ENCODE measurements at places on chromosomes 11 and 22.
A peak's percentile ranks its signal among the peaks of the same experiment; 100 is the strongest.

GRCh38 chr11:8363921-8364320 is 100.2 kb upstream of the LMO1 start:
- no peak for DNase-seq

DNA sequence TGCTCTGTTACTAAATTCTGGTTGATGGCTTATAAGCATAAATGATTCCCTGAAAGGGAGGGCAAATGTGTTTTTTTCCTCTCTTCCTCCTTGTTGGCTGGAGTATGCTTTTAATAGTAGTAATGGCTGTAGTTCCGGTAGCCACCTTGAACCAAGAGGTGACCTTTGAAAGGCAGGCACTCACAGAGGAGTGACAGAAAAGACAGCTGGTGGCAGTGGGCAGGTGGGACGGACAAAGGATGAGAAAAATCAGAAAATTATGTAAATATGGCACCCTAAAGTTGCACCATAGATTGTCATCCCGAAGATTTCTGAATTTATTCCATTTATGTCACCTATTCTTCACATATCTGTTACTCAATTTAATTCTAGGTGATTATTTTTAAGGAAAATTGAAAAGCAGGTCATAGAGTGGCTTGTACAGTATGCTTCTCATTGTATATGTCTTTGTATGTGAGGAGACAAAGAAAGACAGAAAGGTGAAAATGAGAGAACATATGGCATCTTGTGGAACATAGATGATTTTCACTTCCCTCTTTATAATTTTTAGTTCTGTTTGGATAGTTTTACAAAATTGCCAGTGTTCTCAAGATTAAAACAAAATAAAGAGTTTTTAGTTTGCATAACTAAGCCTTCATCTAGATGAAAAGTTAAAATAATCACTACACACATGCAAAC is 17.0 kb downstream of the CASP12 start:
- no peak for DNase-seq

DNA sequence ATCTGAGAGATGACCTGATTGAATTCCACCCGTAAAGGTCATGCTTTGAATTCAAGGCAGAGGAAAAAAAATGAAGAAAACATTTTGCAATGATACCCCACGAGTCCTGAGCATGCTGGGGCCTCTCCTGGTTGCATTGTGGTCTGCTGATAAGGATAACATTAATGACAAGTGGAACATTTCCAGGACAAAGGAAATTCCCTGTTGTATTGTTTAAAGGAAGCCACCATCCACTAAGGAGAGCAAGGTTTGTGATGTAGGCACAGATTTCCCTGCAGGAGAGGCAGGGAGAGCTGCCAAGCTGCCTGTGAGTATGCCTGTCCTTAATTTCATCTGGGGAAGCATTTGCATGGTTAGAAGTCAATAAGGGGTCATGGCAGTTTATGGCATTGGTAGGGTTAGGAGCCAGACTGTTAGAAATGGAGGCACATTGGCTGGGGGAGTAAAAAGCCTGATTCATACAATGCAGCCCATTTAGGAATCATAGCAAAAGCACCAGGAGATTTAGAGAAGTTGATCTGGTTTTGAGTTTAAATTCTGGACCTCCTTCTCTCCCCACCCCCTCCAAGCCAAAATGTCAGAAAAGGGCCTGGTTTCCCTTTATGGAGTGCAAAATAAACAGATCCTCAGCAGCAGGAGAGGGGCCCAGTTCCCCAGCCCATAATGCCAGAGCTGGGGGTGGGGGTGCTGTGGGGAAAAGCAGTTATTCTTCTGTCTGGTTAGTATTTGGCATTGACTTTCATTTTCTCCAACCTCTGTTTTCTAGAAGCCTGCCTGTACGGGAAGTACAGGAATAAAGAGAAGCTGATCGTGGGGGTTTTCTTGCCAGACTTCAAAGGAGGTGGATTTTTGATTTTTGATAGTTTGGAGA is 22.1 kb downstream of the FLI1 start:
- DNase-seq: no peak

DNA sequence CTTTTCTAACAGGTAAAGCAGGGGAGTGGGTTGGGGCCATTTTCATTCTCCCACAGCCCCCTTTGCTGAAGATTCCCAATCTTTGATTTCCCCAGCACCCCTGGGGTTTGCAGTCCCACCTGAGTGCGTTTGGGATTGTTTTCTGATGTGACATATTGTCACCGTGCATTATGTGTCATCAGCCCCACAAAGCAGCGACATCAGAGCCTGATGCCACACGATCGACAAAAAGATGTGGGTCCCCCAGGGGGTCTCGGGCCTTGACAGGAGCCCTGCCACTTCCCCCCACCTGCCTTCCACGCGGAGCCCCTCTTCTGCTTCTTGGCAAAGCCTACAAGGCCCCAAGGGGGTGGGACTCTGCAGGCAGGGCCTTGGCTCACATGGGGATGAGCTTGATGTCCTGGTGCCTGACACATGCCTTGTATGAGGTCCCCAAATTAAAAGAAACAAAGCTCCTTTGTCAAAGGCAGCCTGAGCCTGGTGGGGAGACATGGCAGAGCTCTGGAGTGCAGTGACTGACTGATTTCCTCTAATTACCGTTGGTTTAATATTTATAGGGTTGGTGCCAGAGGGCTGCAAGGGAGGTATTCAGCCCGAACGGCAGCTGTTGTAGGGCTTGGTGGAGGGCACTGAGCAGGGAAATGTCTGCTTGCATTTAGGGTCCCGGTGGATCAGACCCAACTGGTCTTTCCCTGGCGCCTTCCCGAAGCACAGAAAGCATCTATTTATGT is 149.2 kb downstream of the MIAT start:
- DNase-seq: no peak

DNA sequence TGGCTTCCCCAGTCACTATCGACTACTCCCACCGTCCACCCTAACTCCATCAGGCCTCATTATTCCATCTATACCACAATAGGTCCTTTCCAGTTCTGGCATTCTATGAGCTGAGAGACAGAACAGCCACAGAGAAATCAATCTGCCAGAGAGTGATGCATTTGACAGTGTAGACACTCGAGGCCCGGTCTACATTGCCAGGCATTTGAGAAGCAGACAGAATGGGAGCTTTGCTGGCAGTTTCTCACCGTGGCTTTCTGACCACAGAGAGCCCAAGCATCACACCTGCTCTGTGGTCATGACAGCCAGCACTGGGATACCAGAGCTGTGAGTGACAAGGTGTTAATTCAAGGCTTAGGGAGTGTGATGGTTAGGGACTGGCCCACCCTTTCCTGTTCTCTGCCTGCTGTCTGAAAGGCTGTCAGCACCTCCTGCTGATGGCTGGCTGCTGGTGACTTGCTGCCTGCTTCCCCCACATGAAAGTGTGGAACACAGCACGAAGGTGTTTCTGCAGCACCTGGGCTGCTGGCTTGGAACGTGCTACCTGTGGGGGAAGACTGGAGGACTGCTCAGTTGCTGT is 137.8 kb downstream of the KIRREL3 start:
- DNase-seq: no peak

DNA sequence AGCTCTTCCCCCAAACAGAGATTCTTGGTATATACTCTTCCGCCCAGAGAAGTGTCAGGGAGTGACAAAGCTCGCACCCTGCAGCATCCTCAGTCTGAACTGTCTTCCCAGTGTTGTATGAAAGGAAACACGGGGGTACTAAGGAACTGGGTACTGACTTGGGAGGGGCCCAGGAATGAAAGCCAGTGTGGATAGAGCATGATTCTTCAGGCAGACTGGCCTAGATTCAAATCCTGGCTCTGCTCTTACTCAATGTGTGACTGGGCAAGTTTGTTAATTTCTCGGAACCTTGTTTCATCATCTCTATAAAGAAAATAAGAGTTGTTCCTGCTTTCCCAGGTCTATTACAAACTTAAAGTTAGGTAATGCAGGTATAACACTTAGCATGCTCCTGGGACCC is 266.0 kb upstream of the NARS2 start:
- no peak for DNase-seq

- no peak for DNase-seq
Observed at GRCh38 chr11:30902929-30903328, 316.8 kb upstream of the MPPED2 start.

DNA sequence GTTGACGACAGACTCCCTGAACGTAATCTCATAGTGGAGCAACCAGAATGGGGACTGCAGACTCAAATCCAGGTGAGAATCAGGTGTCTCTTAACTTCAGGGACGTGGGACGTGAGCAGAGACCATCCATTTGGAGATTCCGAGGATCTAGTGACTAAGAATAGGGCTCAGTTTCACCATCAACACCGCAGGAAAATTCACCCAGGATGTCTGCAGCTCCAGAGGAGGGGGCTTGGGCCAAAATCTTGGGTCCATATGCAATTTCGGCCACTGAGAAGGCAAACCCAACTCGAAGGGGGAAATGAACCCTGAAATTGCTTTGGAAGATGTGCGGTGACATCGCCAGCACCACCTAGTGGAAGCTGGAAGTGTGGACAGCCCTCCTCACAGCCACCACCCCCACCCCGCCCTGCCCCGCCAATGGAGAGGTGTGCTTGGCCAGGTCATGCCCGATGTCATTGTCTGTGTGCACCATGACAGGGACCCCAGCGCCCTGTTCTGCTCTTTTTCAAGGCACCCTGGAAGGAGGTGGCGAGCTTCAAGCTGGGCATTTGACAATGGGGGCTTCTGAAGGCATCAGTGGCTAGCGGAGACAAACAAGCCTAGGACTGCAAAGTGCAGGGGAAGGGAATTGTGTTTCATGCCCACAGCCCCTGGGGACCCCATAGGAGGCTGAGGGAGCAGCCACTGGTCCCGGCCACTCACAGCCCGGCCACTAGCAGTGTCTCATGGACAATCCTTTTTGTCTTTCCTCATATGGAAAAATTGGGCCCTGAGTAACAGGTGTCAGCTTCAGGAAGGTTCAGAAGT is 24.8 kb downstream of the APOL1 start:
- DNase-seq: peak; percentile 64

DNA sequence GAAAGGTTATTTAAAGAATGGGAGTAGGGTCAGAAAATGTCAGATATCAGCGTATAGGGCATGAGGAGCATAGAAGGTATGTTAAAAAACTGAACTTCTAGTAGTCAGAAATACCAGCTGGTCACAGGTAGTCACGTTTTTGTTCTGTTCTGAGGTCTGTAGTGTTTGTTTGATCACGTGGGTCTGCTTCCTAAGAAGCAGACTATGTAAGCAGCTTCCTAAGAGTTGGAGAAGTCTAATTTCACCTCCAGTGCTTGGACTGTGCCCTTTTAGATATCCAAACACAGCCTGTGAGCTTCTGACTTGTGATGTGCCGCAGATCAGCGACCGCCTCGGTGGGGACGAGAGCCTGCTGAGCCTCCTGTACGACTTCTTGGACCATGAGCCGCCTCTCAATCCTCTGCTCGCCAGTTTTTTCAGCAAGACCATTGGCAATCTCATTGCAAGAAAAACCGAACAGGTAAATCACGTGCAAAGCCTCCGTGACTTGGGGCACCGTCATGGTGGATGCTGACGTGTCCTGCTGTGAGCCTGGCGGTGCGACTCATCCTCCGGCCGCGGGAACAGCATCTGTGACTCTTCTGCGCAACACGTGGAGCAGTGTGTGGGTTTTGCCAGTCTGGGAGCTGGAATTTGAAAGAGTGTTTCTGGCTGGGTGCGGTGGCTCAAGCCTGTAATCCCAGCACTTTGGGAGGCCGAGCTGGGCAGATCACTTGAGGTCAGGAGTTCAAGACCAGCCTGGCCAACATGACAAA is 63.5 kb downstream of the PPP6R2 start:
- no peak for DNase-seq

DNA sequence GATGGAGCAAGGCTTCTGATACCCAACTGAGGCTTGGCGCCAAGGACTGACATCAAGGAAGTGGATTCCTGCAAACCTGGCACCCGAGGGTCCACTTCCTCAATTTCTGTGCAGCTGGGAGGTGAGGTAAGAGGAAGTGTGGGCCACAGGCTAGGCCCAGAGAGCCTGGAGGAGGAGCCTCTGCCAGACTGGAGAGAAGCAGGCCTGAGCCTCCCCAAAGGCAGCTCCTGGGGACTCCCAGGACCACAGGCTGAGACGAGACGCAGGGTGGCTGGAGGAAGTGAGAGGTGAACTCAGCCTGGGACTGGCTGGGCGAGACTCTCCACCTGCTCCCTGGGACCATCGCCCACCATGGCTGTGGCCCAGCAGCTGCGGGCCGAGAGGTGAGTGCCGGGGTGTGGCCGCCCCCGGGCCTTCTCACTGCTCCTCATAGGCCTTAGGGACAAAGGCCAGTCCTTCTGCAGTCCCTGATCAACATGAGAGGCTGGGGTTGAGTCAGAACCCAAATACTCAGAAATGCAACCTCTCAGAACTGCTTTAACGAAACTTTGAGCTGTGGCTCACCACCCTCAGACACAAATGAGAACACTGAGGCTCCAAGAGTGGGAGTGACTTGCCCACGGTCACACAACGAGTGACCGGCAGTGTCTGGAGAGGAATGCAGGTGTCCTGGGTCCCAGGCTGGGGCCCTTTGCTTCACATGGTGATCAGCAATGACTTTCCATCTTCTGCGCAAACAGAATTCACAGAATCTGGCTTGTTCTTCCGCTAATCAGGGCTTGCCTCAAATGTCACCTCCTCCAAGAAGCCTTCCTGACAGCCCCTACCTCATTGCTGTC is at the start of gene NCF4:
Gene NCF4 (plus strand): TSS at position 186 of the 839 bp plus-strand sequence. CDS start 166 bp downstream, at position 352.
- no peak for DNase-seq

DNA sequence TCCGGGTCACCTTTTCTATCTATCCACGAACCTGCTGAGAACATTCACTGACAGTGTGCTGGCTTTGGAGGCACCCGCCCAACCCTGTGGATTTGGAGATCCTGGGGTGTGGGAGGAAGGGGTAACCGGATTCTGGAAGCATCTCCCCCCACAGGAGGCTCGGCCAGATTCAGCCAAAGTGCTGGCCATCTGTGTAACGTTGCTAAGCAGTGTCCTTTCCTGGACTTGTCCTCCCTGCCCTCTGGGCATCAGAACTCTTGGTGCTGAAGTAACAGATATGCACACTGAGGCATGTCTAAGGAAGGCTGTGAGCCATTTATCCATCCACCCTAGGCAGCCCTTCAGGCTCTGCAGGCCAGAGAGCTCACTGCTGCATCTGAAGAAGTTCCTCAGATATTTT is 85.7 kb downstream of the SNX19 start:
- DNase-seq: no peak

DNA sequence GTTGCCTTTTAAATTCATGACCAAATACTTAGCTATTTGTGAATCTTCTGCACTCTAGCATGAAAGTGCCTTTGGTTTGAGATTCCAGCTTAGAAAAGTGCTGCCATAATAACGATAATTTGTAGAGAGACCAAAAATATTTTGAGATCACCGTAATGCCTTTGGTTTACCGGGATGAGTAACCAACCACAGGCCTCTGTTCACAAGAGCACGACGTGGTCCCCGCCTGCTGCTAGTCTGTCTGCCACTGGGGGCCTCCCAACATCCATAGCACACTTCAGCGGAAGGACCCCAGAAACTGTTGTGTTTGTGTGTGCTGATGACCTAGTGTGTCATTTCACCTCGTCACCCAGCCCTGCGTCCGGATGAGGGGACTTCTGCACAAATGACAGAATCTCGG is 67.0 kb upstream of the RASSF10 start:
- no peak for DNase-seq

Measured in frontal cortex (tissue), 4 donors.